Activated CD8-positive, alpha-beta T cell treated with anti-CD3 and anti-CD28 coated beads, Interleukin-2, amount 10 ng/mL, durations not matched to agents 7 days and 5 days (primary cell): ENCODE measurements at places on chromosomes 2 and 18. TPM values are rescaled to one million over a fixed set of nuclear protein-coding genes. Genes with fewer than 3 reads are reported as not detected.
A peak's percentile ranks its signal among the peaks of the same experiment; 100 is the strongest.

The MC5R gene
- total RNA-seq: not detected

DNA sequence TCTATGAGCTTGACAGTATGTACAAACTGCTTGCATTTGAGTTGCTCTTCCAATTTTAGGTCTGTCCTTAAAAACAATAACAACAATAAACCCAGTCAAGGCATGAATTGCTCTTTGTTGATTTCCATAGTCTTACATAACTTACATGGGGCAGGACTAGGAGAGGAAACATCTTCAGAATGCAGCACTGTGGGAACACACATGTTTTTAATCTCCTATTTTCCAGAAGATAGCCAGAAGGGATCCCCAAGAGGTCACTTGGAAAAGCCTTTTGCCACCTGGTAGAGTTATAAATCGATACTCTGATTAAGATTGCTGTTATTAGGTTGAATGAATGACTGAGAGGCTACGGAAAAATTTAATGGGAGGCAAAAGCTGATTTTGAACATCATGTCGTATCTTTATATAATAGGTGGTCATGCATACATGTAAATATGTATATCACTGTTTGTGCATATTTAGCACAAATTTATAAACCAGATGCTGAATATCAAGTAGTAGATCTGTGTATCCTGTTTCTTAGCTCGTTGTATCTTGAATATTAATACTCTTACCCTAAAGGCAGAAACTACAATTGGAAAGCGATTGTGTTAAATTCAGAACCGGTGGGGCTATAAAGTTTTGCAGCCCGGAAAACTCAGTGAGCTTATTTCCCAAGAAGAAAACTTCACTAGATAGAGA, 479.4 kb upstream of the TCF4 start:
- DNase-seq: no peak

GRCh38 chr2:109032229-109032820, 43.3 kb upstream of the EDAR start:
- DNase-seq: peak; percentile 60

The CAPN14 gene
- total RNA-seq: not detected

- no peak for DNase-seq
Observed at GRCh38 chr2:46841621-46842020, 74.0 kb downstream of the MCFD2 start.

- DNase-seq: no peak
Observed at GRCh38 chr2:236676136-236676873, 106.7 kb downstream of the ACKR3 start.

DNA sequence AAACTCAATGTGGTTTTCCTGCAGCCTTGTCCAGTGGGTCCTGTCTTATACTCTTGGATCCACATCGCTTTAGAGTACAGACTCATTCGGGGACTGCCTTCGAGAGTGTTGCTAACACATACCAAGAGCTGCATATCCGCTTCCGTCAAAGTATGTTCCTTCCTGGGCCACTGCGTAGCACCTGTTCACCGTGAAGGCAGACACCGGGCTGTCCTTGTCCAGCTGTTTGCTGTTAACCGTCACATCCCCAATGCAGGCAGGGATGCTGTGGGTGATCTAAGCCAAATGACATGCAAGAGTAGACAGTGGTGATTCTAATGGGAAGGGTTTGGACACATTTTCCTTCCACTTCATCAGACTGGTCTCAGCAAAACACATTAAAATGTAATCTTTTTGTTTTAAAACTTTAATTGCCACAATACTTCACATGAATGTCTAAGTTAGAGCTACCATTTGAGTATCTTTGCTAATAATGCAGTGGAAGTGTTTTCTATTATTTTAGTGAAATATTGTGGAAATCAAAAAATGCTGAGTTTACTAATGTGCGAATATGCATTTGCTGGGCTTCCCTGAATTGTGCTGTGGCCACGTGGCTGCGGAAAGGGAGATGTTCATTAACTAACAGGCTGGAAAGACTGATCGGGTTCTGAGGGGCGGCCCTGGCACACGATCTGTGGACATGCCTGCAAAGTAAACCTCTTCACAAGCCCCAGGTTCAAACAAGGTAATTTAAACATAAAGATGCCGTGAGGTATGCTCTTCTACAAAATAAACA, 169.1 kb downstream of the LAMA1 start:
- no peak for DNase-seq
